Right ventricle myocardium superior (tissue), 1 donor: ENCODE measurements at places on chromosomes 5 and 9.
A peak's percentile ranks its signal among the peaks of the same experiment; 100 is the strongest.

- no peak for DNase-seq
These were observed 58.9 kb downstream of the IRF1 start for GRCh38 chr5:132431632-132432031.

DNA sequence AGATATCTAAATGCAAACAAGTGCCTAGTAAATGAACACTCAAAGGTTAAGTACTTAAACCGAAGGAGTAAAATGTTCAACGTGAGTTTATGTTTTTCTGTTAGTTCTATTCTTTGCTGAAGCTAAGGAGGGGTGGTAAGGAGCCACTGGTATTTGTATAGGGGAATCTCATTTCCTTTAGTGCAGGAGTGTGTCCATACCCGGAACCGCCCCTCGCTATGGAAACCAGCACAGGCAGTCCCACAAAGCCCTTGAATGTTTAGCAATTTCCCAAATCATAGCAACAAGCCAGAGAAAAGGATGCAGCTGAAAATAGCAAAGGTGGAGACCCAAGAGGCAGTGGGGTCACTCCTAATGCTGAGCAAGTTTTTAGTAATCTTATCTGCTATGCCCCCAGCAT lies 78.8 kb upstream of the STK32A start:
- no peak for DNase-seq

DNA sequence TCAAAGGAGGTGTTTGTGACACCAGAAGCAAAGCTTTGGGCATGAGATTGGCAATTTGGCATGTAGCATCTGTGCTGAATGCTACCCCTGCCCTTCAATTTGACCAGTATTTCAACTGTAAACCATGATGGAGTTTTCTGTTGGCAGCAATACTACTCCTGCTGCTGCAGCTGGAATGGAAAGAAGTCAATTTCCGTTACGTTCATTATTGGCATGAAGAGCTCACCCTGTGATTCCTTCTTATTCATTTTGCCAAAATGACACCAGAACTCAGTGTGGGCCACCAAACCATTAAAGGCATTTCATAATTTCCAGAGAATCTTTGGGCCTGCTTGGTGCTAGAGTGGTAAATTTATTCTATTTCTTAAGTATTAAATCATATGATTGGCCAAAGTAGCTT lies 433.1 kb upstream of the DMAC1 start:
- no peak for DNase-seq

- DNase-seq: no peak
These were observed 157.7 kb upstream of the SLC24A2 start for GRCh38 chr9:19946441-19947109.

DNA sequence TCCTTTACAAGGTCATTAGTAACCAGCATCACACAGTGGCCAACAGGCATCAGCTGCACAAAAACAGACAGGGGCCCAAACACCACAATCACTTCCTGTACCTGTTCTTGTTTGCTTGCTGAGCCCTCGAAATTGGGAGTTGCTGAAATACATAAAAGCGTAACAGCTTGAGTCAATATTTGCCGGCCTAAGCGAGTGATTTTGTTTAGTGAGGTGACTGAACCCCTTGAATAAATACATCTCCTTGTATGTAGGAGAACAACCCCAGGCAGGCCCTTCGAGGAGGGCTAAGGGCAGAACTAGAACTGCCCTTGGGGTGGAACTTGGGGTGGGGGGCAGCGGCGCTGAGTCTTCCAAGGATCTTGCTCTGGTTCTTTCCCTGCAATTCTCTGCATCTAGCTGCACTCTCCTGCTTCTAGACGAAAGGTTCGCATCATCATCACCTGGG lies 502.5 kb downstream of the RASEF start:
- DNase-seq: no peak

DNA sequence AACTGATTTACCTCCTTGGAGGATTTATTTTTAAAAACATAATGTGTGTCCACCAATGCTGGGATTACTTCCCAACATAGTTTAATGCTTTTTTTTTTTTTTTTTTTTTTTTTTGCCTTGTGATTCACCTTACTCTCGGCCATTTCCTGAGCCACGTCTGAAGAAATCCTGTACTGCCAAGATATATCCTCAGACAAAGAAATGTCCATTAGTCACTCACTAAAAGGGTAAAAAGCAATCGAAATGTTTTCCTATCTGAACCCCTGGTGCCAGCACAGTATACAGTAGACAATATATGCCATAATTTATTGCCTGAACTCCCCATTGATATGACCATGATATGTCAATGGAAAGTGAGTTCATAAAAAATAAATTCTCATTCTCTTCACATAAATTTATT lies 344.1 kb downstream of the BNC2 start:
- no peak for DNase-seq

GRCh38 chr9:34989003-34989945 lies at the start of gene DNAJB5:
Gene DNAJB5, plus strand, starts transcription at chr9:34989745. Its CDS starts 886 bp downstream, at chr9:34990631.
- peak; percentile 99 for DNase-seq

DNA sequence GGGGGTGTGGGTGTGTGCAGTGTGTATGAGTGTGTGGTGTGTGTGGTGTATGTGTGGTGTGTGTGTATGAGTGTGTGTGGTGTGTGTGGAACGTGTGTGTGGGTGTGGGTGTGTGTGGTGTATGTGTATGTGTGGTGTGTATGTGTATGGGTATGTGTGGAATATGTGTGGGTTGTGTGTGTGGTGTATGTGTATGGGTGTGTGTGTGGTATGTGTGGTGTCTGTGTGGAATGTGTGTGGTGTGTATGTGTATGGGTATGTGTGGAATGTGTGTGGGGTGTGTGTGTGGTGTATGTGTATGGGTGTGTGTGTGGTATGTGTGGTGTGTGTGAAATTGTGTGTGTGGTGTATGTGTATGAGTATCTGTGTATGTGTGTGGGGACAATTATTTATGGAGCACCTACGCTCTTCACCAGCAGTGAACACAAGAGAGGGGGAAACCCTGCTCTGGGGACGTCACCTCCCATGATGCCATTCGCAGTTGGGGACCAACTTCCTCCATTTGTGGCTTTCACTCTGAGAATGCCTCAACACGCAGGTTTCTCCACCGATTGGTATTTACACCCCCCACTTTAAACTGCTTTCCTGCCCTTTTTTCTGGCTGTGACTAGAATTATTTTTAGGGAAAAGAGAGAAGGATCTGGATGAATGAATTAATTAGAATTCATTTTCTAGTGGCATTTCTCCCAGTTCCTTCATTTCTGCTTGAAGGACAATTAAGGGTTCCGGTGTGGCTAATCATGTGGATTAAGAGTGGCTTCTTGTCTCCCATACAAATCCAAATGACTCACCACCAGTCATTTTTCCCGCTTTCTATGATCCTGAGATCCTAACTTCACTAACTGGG lies 238.1 kb downstream of the ROR2 start:
- no peak for DNase-seq

- no peak for DNase-seq
These were observed 94.1 kb upstream of the CACNA1B start for GRCh38 chr9:137783521-137783920.

- DNase-seq: no peak
These were observed 24.8 kb downstream of the FYB1 start for GRCh38 chr5:39194466-39195136.

DNA sequence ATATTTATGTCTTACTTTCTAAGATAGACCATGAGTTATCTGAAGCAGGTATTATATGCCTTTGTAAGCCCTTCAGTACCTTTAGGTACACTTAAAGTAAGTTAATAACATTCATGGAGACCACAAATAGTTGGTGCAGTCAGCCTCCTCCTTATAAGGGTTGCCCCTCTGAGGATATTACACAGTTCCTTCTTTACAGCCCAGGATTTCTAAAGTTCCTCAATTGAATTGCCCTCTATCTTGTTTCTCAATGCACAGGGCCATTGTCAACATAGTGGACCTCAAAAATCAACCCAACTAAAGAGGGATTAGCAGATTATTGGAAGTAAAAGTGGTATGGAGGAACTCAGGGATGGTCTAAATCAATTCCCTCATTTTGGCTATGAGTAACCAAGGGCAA lies 50.3 kb downstream of the HMHB1 start:
- no peak for DNase-seq

- no peak for DNase-seq
These were observed 71.1 kb upstream of the NFIL3 start for GRCh38 chr9:91494751-91495150.

GRCh38 chr9:87109231-87109631 lies 161.9 kb upstream of the GAS1 start:
- DNase-seq: no peak

DNA sequence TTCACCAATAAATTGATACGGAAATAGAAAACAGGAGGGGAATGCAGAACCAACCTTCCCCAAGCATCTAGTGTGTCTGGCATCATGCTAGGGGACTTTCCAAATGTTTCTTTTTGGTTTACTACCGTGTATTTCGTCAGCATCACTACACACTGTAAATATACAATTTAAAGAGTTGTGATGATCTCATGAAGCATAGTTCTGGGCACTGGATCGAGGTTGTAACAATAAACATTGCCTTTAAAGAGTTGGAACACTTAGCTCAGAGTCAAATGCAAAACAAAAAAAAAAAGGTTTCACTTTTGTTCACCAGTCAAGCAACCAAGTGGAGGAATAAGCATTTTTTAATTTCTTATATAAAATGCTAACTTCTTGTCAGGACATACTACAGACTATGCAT lies 2.9 kb upstream of the SCAI start:
- DNase-seq: no peak

DNA sequence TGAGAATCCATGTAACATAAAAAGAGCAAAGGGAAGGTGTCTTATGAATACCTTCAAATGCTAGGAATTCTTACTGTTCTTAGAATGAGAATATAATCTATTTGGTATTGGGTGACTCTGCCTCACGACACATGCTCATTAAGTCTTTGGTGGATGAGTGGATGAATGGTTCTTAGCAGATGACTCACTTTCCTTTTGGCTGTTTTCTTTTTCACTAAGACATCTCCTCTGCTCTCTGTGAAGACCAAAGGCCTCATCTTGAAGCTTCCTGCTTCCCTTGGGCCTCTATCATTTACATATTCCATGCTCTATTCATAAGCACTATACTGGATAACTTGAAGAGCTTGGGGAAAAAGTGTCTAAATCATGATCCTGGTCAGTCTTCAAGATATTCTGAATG lies 468.1 kb downstream of the SPATA31D1 start:
- DNase-seq: no peak
